ENCODE measurements at places on chromosomes 5 and 9. TPM values are rescaled to one million over a fixed set of nuclear protein-coding genes. Genes with fewer than 3 reads are reported as not detected.
A peak's percentile ranks its signal among the peaks of the same experiment; 100 is the strongest.

GRCh38 chr5:38422622-38423021, 133.8 kb downstream of the LIFR start:
- DNase-seq: no peak

- peak; percentile 87 for DNase-seq
These were observed 121.6 kb downstream of the TRIO start for GRCh38 chr5:14264605-14265316.

- no peak for DNase-seq
These were observed 212.2 kb downstream of the TRIO start for GRCh38 chr5:14355391-14355790.

DNA sequence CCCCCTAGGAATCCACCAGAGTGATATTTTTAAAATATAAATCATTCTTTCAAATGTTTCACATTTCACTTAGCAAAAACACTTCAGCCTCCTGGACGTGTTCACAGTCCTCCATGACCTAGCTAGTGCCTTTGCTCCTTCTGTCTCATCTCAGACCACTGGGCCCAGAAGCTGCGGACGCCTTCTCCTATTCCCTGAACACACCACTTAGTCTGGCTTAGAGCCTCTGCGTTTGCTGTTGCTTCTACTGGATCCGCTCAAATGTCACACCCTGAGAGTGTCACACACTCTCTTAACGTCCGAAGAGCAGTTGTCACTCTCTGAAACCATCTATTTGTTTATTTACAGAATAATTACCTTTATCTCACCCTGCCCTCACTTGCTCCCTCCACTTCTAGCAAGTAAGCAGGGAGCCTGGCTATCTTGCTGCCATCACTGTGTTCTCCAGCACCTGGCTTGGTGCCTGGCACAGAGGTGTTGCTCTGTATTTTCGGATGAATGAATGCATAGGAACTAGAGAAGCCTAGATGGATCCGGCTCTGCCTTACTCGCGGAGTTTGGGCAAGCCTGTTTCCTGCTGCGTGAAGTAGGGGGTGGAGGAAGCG, 1.2 kb upstream of the GRK6 start:
- DNase-seq: no peak

DNA sequence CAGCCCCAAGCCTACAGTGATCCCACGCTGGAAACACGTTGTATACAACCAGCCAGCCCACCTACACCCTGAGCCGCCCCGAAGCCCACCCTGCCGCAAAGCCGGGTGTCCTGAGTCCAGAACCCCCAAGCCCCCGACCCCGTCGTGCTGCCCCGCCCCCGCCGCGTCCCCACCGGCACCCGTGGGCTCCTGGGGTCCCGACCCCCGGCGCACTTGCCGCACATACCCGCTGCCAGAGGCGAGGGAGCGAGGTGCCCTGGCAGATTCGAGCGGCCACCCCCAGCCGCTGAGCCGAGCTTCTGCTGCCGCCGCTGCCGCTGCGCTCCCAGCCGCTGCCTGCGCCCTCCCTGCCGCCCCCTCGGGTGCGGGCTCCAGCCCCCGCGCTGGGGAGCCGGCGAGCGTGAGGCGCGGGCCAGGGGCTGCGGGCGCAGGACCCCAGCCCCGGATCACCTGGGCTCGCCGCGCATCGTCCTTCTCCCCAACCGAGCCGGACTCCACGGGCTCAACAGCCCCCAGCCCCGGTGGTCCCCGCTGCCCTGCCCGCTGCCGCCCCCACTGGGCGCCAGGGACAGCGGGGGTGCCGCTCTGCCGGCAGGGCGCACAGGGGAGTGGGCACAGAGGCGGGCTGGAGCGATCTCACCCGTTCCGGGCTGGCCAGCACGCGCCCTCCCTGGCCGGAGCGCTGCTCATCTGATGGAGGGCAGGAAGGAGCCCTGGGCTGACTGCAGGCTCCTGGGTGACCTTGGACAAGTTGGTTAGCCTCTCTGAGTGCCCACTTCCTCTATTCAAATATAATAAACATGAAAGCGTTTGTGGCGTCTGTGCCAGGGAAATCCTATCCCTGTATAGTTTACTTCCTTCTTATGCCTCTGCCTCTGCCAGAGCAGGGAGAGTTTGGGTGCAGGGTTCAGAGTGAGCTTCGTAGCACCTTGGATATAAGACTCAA, at the start of gene HTR4:
HTR4 (minus strand) TSS at position 692 of the 946 bp plus-strand sequence. CDS start 17,513 bp downstream, outside the sequence.
- DNase-seq: no peak

GRCh38 chr5:151151793-151152192, 5.8 kb downstream of the ANXA6 start:
- DNase-seq: no peak

- no peak for DNase-seq
These were observed 4.8 kb upstream of the ENTPD8 start for GRCh38 chr9:137445930-137446431.

GRCh38 chr9:95317119-95317892, at the start of gene FANCC:
Gene FANCC, minus strand, starts transcription at chr9:95317709. Its CDS starts 68,418 bp downstream, at chr9:95249291.
- DNase-seq: peak; percentile 49

GRCh38 chr9:2771661-2772060, 54.4 kb downstream of the KCNV2 start:
- no peak for DNase-seq

GRCh38 chr5:154764967-154765366, 9.8 kb downstream of the LARP1 start:
- no peak for DNase-seq

DNA sequence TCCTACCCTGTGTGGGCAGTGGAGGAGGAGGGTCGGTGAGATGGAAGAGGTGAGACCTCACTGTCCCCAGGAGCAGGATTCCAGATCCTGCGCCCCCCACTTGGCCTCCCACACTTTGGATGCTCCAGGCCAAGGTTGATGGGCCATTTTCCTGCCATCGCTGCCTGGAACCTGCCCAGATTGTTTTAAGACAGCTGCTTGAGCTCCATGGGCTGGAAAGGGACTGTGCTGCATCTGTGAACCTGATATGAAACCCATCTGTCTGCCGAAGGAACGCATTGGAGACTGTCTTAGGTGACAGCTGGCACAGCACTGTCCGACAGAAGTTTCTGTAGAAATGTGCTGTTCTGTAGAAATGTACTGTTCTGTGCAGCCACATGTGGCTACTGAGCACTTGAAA, 72.7 kb upstream of the SLC25A48 start:
- no peak for DNase-seq

GRCh38 chr9:96486386-96487028, 36.5 kb downstream of the HABP4 start:
- DNase-seq: no peak

DNA sequence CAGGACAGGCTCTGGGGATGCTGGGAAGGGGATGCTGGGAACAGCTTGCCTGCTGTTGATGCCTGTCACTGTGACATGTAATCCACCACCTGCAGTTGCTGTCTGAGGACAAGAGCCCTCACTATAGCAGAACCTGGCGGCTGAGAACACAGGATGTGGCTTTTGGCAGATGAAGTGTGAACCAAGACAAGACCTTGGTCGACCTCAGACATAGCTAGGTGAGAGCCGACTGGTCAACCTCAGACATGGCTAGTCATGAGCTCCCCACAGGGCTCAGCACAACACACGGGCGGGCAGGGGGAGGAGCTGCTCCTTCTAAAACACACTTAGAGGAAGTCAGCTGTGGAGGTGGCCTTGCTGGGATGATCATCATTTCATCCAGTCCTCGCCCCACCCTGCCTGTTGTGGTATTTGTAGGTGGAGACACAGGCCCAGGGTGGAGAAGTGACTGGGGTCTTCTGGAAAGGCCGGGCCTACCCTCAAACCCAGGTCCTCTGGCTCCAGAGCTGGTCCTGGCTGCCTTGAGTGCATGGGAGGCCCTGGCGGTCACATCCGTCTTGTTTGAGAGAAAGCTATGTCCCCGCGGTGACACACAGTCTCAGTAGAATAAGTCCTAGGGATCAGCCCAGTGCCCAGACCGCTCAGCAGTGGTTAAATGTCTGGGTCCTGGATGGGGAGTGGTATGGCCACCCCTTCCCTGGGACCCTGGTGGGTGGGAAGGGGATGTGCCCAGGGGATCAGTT, 6.1 kb downstream of the SUSD3 start:
- DNase-seq: no peak

The SLCO6A1 gene
- not detected for total RNA-seq

The JAKMIP2 gene
- total RNA-seq: not detected

The GBGT1 gene
- 1.7 TPM for total RNA-seq

The NOTCH1 gene
- total RNA-seq: 49.8 TPM

The ZNF658 gene
- total RNA-seq: 4.1 TPM

The UNC5A gene
- total RNA-seq: 0.51 TPM

The PDE6A gene
- not detected for total RNA-seq

The MCIDAS gene
- total RNA-seq: not detected

The PAPPA gene
- total RNA-seq: 0.25 TPM
